DMS79 (cell line): ENCODE measurements at places on chromosomes 5 and 9.

DNA sequence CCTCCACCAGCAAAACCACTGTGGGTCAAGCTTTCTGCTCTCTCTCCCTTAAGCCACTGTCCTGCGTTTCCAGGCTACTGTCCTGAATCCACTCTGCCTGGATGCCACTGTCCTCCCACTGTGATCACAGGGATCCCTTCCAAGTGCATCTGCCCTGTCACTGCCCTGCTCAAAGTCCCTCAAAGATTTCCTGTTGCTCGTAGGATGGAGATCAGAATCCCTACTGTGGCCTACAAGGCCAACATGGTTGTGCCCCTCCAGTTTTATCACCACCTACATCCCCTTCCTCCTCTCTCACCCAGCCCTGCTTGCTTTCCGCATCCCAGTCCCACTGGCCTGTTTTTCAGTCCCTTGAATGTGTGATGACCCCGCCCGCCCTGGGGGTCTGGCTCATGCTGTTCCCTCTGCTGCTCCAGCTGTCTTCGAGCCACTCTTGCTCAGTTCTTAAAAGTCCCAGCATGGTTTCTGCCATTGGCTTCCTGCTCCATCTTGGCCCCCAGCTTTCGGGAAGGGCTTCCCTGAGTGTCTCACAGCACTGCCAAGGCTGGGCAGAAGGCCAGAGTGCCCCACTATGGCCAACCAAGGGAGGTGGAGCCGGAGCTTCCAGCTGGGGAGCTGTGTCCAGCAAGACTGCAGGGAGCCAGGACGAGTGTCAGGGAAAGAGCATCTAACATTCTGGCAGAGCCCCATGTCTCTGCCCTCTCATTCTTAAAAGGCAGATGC lies 12.9 kb upstream of the FRRS1L start:
- DNase-seq = no peak

GRCh38 chr9:131312822-131313770 lies 23.6 kb downstream of the PLPP7 start:
- no peak for DNase-seq

DNA sequence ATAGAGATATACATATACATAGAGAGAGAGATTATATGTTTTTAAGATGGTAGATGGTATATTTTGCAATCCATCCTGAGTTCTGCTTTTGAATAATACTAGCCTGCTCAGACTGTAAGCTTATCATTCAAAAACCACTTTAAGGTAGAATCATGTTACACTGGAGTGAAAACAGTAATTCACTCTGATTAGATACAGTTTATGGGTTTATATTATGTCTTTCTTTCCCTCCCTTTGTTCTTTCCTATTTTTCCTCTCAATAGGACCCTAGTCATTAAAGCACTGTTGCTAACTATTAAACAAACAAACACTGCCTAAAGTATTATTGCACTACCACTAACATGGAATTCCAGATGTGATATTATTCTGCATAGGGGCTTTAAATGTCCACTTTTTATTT lies 202.0 kb downstream of the ADAMTSL1 start:
- no peak for DNase-seq

- DNase-seq = no peak
Measured at GRCh38 chr5:31421806-31422586, 109.9 kb downstream of the DROSHA start.

DNA sequence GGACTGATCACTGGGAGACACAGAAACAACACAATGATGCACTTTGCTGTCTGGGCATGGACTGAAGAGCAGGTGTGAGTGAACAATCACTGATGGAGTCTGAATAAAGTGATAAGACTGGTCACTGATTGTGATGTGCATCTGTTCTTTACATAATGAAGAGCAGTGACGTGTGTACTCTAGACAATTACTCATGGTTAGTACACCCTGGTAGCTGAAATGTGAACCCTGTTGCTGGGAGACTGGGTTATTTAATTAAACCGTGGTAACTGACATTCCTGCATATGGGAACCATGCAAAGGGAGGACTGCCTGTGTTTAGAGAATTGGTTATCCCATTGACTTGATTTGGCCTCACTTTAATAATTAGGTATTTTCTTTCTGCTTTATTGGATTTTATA lies 202.9 kb downstream of the NR2F1-AS1 start:
- DNase-seq = no peak

DNA sequence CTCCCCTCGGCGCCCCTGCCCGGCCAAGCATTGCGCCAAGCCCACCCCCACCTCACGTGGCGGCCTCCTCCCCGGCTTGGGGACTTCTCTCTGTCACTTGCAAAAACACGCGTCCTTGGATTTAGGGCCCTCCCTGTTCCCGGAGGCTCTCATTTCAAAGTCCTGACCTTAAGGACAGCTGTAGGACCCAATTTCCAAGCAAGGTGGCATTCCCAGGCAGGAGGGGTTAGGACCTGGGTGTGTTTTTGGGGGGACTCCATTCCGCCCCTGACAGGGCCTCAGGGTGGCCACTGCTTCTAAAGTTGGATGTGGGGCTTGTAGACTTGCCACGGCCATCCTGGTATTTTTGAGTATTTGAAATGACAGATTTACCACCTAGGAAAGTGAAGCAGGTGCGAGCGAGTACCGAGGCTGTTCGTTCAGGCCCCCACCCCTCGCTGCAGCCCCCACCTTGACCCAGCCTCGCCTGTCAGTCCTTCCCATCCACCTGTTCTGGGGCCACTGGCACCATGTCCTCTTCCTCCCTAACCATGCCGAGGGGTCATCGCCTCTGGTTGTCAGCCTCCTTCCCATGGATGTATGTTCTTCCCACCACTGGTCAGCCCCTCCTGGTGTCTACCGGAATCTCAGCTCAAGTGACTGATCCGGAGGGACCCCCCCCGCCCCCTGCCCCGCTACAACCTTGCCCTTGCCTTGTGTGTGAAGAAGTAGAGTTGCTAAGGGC lies 52.4 kb downstream of the MRPL36 start:
- DNase-seq = no peak

- DNase-seq = no peak
Measured at GRCh38 chr5:66326276-66326675, 182.2 kb downstream of the SREK1 start.

GRCh38 chr5:14395411-14395810 lies 186.2 kb upstream of the OTULINL start:
- no peak for DNase-seq

- DNase-seq = no peak
Measured at GRCh38 chr5:60538955-60539866, 160.8 kb downstream of the DEPDC1B start.
